Stimulated activated CD4-positive, alpha-beta T cell treated with anti-CD3 and anti-CD28 coated beads, Interleukin-15, amount 100 ng/mL, for 48 hours (primary cell): ENCODE measurements at places on chromosomes 7 and 10.

- peak; percentile 35 for DNase-seq
Measured at GRCh38 chr10:79374312-79375191, 27.3 kb downstream of the PPIF start.

DNA sequence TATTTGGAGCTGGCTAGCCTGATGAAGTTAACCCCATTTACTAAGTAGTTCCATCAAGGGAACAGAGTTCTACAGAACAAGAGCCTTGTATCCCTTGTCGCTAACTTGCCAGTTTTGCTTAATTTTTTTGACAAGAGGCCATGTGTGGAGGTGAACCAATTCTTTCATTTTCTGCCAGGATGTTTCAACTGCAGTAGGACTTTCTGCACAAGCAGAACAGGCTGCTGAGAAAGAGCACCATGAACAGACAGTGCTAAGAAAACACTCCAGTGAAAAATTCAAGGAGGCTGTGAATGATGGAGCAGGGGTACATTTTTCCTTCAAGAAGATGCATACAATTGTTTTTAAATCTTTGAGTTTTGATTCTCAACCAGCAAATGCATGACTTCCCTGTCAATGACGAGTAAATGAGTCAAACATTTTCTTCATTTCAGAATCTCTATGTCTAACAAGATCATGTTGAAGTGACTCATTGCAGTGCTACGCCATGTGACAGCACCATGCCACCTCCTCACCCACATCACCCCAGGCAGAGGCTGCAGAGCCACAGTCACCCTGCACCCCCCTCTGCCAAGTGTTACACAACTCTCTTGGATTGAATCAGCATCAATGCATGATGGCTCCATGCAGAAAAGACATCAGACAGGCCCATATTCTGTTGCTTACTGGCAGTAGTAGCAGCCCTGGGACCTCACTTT lies 193.1 kb downstream of the COBL start:
- DNase-seq = peak; percentile 76

DNA sequence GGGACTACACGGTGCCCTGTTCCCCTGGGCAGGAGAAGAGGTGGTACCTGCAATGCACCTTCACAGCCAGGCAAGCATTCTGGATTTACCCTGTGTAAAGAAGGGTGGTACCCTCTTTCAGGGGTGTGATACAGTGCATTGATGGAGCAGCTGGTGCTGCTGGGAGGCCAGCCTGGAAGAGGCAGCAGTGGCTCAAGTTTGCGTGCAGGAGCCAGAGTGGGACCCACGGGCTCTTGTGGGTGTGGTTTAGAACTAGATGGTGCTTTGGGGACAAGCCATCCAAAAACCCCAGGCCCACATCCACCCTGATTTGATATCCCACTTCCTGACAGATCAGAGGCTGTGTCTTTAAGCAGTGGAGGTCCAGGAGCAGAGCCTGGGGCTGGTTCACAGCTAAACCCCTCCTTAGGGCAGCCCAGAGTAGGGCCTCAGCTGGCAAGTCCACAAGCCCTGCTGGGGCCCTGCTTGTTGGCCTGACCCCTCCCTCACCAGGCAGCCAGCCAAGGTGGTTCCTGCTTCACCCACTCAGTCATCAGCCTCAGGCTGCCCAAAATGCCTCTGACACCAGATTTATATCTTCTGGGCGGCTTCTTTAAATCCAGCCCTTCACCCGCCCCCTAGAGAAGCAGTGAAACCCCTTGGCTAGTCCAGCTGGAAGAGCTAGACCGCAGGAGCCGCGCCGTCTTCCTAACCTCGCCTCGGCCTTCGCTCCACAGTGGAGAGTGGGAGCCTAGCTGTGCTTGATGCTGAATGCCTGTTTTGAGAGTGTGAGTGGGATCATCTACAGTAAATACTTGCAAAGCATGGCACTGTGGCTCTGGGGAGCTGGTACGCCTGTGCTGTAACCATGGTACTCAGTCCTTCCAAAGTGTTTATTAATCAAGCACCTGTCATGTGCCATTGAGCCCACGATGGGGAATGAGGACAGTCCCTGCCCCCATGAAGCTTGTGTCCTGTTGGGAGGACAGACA lies 1.4 kb upstream of the ASIC3 start:
- no peak for DNase-seq

DNA sequence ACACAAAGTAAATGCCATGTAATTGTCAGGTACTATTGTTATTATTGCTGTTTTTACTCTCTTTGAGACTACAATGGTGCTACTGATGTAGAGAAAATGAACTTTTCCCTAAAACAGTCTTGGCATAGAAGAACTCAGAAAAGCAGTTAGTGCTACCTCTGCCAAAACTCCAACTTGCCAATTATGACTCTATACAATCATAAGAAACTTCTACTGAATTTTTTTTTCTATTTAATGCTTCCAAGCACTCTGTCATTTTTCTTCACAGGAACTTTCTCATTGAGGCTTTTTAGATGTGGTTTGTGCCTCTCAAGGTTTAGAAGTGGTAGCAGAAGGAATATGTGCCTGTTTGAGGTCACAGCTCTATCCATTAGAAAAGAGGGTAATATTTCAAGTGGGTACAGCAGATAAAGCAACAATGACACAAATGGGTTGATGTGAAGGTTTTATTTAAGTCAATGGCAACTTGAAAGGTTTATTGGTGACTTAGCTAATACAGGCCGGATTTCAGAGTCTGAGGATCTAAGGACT lies 64.0 kb upstream of the FERD3L start:
- no peak for DNase-seq

GRCh38 chr10:61179771-61180170 lies 235.8 kb upstream of the RHOBTB1 start:
- no peak for DNase-seq

- DNase-seq = no peak
Measured at GRCh38 chr10:130844310-130844709, 467.2 kb downstream of the TCERG1L start.

DNA sequence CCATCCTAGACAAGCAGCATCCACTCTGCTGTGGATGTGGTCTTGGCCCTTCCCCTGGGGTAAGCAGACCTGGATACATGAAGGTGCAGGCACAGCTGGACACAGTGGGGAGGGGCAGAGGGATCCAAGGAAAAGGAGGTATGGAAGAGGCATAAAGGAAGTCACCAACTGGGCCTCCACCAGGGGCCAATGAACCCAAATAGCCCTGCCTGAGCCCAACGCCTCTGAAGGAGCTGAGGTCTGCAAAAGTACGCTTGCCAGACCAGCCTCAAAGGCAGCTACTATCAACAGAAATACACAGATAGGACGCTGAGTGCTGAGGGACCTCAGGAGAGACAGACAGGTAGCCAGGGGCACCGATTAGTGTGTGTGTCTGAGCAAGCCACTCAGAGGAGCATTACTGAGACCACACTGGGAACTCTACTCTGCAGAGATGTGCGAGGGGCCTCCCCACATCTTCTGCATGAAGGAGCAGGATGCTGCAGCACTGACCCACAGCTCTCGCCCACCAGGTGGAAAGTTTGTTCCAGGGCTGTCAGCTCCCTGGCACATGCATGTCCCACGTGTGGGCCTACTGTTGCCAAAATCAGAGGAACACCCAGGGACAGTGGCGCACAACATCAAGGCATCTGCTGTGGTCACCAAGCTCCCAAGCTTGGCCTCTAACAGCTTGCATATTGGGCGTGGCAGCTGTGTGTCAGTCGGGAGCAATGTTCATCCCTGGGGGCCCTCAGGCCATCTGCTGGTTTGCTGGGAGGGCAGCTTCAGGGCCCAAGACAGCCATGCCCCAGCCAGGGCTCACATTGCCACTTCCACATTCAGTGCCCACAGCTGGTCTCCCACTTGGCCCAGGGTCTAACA lies 40.0 kb downstream of the MKI67 start:
- DNase-seq = no peak

GRCh38 chr7:31553661-31554081 lies 39.8 kb downstream of the ITPRID1 start:
- DNase-seq = no peak
